Suppressor macrophage treated with lipopolysaccharide for 4 hours (primary cell): ENCODE measurements at places on chromosomes 1 and 21.

DNA sequence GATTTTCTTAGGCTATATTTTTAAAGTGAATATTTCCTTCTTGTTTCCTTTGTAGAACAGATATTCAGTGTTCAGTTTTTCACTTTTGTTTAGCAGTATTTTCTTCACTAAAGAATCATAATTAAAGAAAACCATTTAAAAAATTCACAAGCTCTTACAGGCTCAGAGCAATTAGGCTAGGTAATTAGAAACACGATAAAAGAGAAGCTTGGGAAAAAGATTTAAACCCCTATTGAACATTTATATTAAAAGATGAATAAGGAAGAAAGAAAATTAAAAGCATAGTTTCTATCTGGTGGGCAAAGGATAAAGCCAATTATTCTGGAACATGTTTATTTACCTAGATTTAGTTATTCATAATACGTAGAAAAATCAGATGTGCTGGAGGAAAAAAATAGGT is 942.6 kb downstream of the PLA2G4A start:
- DNase-seq, result no peak

GRCh38 chr1:210598135-210598652 is 269.5 kb downstream of the HHAT start:
- peak; percentile 56 for DNase-seq

DNA sequence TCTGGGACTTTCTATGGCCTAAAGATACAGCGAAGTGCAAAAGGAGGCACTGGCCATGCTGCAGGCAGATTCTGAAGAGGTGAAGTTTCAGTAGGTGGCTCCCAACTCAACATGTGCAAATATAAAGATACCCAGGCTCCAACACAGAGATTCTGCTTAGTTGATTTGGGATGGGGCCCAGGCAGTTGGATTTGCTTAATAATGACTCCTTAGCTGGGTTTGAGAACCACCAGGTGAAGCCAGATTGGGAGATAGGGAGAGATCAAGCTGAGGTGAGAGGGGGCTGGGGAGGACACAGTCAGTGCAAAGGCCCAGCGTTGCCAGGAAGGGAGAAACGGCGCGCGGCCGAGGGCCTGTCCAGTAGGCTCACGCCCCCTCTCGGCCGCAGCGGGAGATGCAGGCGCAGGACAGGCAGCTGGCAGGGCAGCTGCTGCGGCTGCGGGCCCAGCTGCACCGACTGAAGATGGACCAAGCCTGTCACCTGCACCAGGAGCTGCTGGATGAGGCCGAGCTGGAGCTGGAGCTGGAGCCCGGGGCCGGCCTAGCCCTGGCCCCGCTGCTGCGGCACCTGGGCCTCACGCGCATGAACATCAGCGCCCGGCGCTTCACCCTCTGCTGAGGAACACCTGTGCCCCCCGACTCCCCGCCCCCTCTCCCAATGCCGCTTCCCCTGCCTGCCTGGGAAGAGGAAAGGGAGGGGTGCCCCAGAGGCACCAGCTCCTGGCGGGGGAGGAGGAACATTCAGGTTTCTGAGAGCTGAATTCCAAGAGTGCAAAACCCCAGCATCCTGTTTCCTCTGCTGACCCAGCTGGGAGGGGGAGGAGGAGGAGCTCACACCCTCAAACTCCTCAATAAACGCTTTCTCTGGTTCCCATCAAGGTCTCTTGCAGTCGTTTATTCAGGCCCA is 1.2 kb downstream of the FAM167B start:
- peak; percentile 85 for DNase-seq

GRCh38 chr1:198798923-198799386 is 160.1 kb downstream of the PTPRC start:
- DNase-seq, result no peak

DNA sequence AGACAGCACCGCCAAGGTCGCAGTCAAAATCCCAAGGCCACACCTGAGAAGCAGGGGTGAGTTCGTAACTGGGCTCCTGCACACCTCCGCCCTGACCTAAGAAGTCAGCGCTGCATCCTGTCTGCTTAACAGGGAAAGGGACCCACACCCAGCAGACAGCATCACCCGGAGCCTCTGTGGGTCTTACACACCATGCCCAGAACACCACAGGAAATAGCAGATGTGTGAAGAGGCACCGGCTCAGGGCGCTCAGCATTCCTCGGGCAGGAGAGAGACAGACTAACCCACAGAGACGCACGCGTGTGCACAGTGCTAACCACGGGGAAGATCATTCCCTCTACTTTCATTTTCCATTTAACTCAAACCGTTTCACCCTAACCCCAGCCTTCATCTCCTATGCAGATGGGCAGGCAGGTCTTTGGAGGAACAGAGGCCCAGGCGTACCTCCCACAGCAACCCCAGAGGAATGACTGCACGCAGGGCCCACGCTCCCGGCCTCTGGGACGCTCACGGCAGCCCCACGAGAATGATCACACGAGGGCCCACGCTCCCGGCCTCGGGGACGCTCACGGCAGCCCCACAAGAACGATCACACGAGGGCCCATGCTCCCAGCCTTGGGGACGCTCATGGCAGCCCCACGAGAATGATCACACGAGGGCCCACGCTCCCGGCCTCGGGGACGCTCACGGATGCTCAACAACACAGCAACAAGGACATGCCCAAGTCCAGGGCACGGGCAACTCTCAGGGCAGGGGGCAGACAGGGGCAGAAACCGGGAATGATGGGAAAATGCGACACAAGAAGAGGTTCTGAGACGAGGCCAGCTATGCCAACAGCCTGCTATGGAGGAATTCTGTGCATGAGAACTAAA is 20.9 kb downstream of the POFUT2 start:
- DNase-seq, result no peak

- no peak for DNase-seq
These were observed 770 bp downstream of the NTNG1 start for GRCh38 chr1:107141491-107142126.

DNA sequence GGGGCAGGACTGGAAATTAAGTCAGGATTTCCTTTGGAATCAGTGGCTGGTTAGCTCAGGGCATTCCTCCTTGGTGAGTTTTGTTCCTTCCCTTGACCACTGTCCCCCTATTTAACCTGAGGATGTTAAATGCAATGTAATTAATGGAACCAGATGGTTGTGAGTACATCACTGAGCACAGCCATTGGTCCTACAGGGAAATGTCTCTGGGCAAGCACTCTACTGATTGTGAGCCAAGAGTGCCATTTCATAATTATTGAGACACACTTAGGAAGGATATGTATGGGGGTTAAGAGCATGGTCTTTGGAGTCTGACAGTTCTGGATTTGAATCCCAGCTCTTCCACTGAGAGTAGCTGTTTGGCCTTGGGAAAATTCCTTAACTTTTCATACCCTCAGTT is 74.4 kb downstream of the SPAG17 start:
- no peak for DNase-seq

- no peak for DNase-seq
These were observed 357.3 kb downstream of the NPHP4 start for GRCh38 chr1:5634893-5635292.

GRCh38 chr1:16158025-16158424 is 2.2 kb upstream of the EPHA2 start:
- no peak for DNase-seq

DNA sequence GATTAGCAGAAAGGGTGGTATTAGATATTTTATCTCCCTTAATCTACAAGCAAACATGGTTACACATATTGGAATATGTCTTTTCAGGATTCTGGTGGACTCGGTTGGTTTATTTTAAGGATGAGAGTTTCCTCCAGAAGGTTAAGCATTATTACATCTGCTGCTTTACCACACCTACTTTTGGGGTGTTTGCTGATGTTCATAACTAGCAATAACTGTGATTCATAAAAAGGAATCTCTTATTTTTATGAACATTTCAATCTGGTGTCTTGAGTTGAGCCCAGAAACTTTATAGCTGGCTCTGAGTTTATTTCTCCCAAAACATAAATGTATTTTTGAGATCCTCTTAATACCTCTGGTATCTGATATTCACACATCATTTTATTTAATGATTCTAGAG is 82.7 kb downstream of the LRRC8D start:
- DNase-seq, result no peak

DNA sequence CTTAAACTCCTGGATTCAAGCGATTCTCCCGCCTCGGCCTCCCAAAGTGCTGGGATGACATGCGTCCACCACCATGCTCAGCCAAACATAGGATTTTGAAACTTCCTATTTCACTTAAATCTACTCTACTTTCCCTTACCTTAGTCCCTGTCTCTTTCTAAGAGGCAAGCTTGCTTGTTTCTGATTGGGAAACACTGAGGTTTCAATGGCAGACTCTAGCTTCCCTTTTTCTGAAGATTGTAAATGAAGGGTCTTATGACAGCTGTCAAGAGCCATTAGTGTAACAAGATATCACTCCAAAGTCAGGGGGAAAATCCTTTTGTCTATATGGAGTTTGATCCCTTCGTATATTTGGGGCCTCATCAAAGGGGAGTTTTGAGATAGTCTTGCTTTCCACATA is 23.5 kb upstream of the LMO4 start:
- DNase-seq, result peak; percentile 38
